Natural killer cell treated with Interleukin-12 subunit alpha and Interleukin-12 subunit beta and Interleukin-15 and Interleukin-18, amount 100 ng/mL, for 72 hours (primary cell): ENCODE measurements at places on chromosomes 5 and 9.

- no peak overlapping the region for H3K27ac ChIP-seq
- no peak for DNase-seq
- peaks cover 16% of the 10 kb centered on the region for H3K27me3 ChIP-seq
- no peaks in the 10 kb centered on the region for H3K4me1 ChIP-seq
- no peaks in the 10 kb centered on the region for H3K36me3 ChIP-seq
- H3K4me3 ChIP-seq: no peak overlapping the region
Observed at GRCh38 chr5:175640106-175640775, 17.6 kb upstream of the HRH2 start.

- no peak overlapping the region for H3K4me3 ChIP-seq
- no peaks in the 10 kb centered on the region for H3K4me1 ChIP-seq
- H3K27me3 ChIP-seq: no peaks in the 10 kb centered on the region
- no peak for DNase-seq
- H3K27ac ChIP-seq: no peak overlapping the region
- H3K36me3 ChIP-seq: peaks cover 18% of the 10 kb centered on the region
Observed at GRCh38 chr5:97163360-97163764, 19.7 kb downstream of the RIOK2 start.

DNA sequence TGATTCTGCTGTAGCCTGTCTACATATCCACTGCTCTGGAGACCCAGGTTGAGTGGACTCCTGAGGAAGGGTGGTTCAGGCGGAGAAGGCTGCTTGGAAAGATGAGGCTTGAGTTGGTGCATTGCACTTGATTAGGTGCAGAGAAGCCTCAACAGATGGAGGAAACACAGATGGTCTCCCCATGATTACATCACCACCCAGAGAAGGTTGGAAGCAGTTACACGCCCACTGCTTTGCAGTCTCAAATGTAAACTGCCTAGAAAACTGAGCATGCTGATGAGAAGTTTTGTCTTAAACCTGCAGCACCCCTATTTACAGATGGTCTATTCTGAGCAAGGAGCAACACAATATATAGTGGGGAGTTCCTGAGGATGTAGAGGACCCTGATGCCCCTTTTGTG is 266.6 kb downstream of the PIK3R1 start:
- H3K27me3 ChIP-seq: peaks cover 17% of the 10 kb centered on the region
- no peaks in the 10 kb centered on the region for H3K36me3 ChIP-seq
- H3K4me1 ChIP-seq: peaks cover 4% of the 10 kb centered on the region
- no peak for DNase-seq
- H3K4me3 ChIP-seq: no peak overlapping the region

GRCh38 chr5:142767911-142768310 is 2.3 kb upstream of the ARHGAP26 start:
- DNase-seq: no peak
- H3K4me3 ChIP-seq: no peak overlapping the region
- no peak overlapping the region for H3K27ac ChIP-seq
- H3K4me1 ChIP-seq: peaks cover 26% of the 10 kb centered on the region

- H3K27ac ChIP-seq: no peak overlapping the region
- no peak overlapping the region for H3K4me3 ChIP-seq
- no peaks in the 10 kb centered on the region for H3K36me3 ChIP-seq
- no peak for DNase-seq
- peaks cover 8% of the 10 kb centered on the region for H3K27me3 ChIP-seq
Observed at GRCh38 chr5:181005791-181006190, 17.1 kb downstream of the BTNL3 start.

DNA sequence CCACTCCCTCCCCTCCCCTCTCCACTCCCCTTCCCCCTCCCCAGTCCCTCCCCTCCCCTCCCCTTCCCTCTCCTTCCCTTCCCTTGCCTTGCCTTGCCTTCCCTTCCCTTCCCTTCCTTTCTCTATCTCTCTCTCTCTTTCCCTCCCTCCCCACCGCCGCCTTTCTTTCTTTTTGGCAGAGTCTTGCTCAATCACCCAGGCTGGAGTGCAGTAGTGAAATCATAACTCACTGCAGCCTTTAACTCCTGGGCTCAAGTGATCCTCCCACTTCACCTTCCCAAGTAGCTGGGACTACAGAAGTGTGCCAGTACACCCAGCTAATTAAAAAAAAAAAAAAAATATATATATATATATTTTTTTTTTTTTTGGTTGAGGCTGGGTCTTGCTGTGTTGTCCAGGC is 45.5 kb downstream of the IL31RA start:
- H3K27me3 ChIP-seq: peaks cover 34% of the 10 kb centered on the region
- no peak for DNase-seq
- peaks cover 18% of the 10 kb centered on the region for H3K4me1 ChIP-seq
- no peak overlapping the region for H3K4me3 ChIP-seq

GRCh38 chr9:79639354-79639753 is 67.6 kb downstream of the TLE4 start:
- H3K4me1 ChIP-seq: peaks cover 46% of the 10 kb centered on the region
- no peaks in the 10 kb centered on the region for H3K27me3 ChIP-seq
- peak overlapping the region; percentile 26 for H3K27ac ChIP-seq
- peaks cover 29% of the 10 kb centered on the region for H3K36me3 ChIP-seq

DNA sequence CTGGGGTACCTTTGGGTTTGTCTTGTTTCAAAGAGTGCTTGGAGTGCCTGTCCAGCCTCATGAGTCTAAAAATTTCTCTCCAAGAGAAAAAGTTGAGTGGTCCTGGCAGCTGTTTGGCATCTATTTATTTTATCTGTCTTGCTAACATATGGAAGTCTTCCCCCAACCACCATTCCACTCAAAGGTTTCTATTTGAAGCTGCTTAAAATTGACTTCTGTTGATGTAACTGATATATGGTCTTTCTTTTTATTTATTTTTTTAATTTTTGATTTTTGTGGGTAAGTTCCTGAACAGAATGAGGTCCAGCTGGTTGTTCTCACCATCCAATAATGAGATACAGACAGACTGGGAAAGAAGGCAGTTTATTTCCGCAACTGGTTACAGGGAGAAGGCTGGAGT is 178.7 kb upstream of the SGCD start:
- DNase-seq: no peak
- no peaks in the 10 kb centered on the region for H3K4me1 ChIP-seq
- no peak overlapping the region for H3K27ac ChIP-seq
- H3K36me3 ChIP-seq: no peaks in the 10 kb centered on the region
- no peak overlapping the region for H3K4me3 ChIP-seq

GRCh38 chr5:147844846-147845245 is 13.4 kb upstream of the SPINK1 start:
- H3K27ac ChIP-seq: no peak overlapping the region
- H3K36me3 ChIP-seq: no peaks in the 10 kb centered on the region
- H3K4me3 ChIP-seq: no peak overlapping the region
- peaks cover 30% of the 10 kb centered on the region for H3K27me3 ChIP-seq
- no peaks in the 10 kb centered on the region for H3K4me1 ChIP-seq
- DNase-seq: no peak

DNA sequence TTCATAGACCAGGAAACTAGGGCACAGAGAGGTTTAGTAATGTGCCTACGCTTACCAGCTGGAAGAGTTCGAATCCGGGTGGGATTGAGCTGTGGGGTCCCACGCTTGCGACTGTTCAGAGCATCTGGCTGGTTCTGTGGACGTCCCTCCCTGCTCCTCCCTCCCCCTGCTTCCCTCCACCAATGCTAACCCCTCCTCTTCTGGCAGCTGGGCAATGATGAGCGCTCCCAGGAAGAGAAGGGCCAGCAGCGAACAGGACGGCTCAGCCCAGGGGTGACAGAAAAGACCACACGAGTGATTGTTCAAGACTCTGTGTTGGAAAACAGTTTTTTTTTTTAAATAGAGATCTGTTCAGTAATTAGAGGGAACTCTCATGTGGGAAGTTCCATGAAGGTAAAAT is 6.9 kb downstream of the FAM163B start:
- peaks cover 3% of the 10 kb centered on the region for H3K4me1 ChIP-seq
- peaks cover 3% of the 10 kb centered on the region for H3K36me3 ChIP-seq
- H3K4me3 ChIP-seq: no peak overlapping the region
- H3K27ac ChIP-seq: no peak overlapping the region
- H3K27me3 ChIP-seq: peaks cover 15% of the 10 kb centered on the region

GRCh38 chr5:57494104-57495098 is 11.8 kb upstream of the ACTBL2 start:
- DNase-seq: no peak
- H3K27ac ChIP-seq: no peak overlapping the region
- H3K27me3 ChIP-seq: peaks cover 62% of the 10 kb centered on the region
- H3K4me3 ChIP-seq: no peak overlapping the region

DNA sequence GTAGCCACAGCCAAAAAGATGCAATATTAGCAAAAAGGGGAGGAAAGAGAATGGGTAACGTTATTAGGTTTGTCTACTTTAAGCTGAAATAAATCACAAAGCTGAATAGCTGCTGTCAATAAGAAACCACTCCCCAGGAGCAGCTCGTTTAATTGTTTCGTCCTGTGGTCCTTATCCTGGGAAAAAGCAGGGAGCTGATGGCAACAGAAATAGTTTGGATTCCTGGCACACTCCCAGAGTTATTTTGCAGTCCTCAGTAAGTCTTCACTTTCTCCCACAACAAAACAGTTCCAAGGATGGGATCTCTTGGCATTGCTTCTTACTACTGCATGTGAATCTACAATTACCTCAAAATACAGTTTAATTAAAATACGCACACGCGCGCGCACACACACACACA is 28.8 kb downstream of the FRMD3 start:
- DNase-seq: no peak
- H3K27me3 ChIP-seq: no peaks in the 10 kb centered on the region
- no peak overlapping the region for H3K27ac ChIP-seq
- no peak overlapping the region for H3K4me3 ChIP-seq
- no peaks in the 10 kb centered on the region for H3K36me3 ChIP-seq
- peaks cover 14% of the 10 kb centered on the region for H3K4me1 ChIP-seq

GRCh38 chr9:13141629-13142028 is 137.9 kb downstream of the MPDZ start:
- H3K4me3 ChIP-seq: no peak overlapping the region
- no peaks in the 10 kb centered on the region for H3K4me1 ChIP-seq
- DNase-seq: no peak
- no peaks in the 10 kb centered on the region for H3K27me3 ChIP-seq
- H3K36me3 ChIP-seq: peaks cover 4% of the 10 kb centered on the region

- no peak overlapping the region for H3K4me3 ChIP-seq
- H3K36me3 ChIP-seq: no peaks in the 10 kb centered on the region
- no peaks in the 10 kb centered on the region for H3K4me1 ChIP-seq
- no peaks in the 10 kb centered on the region for H3K27me3 ChIP-seq
Observed at GRCh38 chr5:103889500-103890209, 327.1 kb upstream of the NUDT12 start.

DNA sequence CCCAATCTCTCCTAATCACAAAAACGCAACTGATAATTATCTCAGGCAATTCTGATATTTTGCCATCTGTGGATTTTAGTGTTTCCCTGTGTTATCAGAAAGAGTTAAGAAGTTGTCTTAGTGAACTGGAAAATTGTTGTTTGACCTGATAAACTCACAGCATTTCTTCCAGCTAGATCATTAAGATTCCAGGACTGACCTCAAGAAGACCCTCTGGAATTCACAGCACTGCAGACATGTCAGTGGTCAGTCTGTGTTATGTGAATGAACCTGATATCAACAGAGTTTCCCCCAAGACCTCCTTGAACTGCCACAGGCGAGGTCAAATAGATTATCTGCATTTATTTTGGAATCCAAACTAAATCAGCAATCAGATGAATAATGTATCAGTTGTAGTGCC is 174.7 kb downstream of the FBXL7 start:
- H3K4me1 ChIP-seq: no peaks in the 10 kb centered on the region
- no peak for DNase-seq
- no peak overlapping the region for H3K27ac ChIP-seq
- H3K36me3 ChIP-seq: no peaks in the 10 kb centered on the region
- no peak overlapping the region for H3K4me3 ChIP-seq
- H3K27me3 ChIP-seq: no peaks in the 10 kb centered on the region

GRCh38 chr5:140795259-140795641 is 598 bp downstream of the PCDHA2 start:
- no peak overlapping the region for H3K27ac ChIP-seq
- DNase-seq: no peak
- no peaks in the 10 kb centered on the region for H3K4me1 ChIP-seq
- H3K27me3 ChIP-seq: peaks cover 19% of the 10 kb centered on the region
- no peak overlapping the region for H3K4me3 ChIP-seq

DNA sequence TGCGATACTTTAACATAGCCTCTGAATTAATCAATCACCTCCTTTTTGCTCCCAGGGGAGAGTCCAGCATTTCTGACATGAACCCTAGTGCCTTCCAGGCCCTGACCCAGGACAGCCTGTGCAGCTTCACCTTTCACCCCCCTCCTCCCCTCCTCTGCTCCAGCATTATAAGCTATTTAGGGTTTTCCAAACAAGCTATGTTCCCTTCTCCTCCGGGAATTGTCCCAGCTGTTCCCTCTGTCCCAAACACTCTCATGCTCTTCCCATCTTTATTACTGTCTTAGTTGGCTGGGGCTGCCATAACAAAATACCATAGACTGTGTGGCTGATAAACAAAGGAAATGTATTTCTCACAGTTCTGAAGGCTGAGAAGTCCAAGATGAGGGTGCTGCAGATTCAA is 161.5 kb downstream of the EBF1 start:
- no peaks in the 10 kb centered on the region for H3K36me3 ChIP-seq
- no peaks in the 10 kb centered on the region for H3K4me1 ChIP-seq
- H3K4me3 ChIP-seq: no peak overlapping the region
- DNase-seq: no peak

- H3K27me3 ChIP-seq: peaks cover 35% of the 10 kb centered on the region
- DNase-seq: no peak
- no peaks in the 10 kb centered on the region for H3K4me1 ChIP-seq
- H3K4me3 ChIP-seq: no peak overlapping the region
Observed at GRCh38 chr5:174736331-174736721, 11.9 kb downstream of the MSX2 start.

GRCh38 chr5:152869971-152870370 is 464.9 kb upstream of the NMUR2 start:
- no peak overlapping the region for H3K4me3 ChIP-seq
- no peaks in the 10 kb centered on the region for H3K36me3 ChIP-seq
- no peak overlapping the region for H3K27ac ChIP-seq
- H3K27me3 ChIP-seq: no peaks in the 10 kb centered on the region
- DNase-seq: no peak

- H3K27me3 ChIP-seq: peaks cover 8% of the 10 kb centered on the region
- peak; percentile 35 for DNase-seq
- H3K27ac ChIP-seq: no peak overlapping the region
- peaks cover 31% of the 10 kb centered on the region for H3K4me1 ChIP-seq
- no peak overlapping the region for H3K4me3 ChIP-seq
Observed at GRCh38 chr5:961002-961710, 47.4 kb upstream of the NKD2 start.

- H3K4me3 ChIP-seq: peak overlapping the region; percentile 68
- DNase-seq: no peak
- H3K27ac ChIP-seq: no peak overlapping the region
- H3K36me3 ChIP-seq: no peaks in the 10 kb centered on the region
- no peaks in the 10 kb centered on the region for H3K27me3 ChIP-seq
- peaks cover 10% of the 10 kb centered on the region for H3K4me1 ChIP-seq
Observed at GRCh38 chr5:179533907-179534306, 16.4 kb upstream of the RUFY1 start.

DNA sequence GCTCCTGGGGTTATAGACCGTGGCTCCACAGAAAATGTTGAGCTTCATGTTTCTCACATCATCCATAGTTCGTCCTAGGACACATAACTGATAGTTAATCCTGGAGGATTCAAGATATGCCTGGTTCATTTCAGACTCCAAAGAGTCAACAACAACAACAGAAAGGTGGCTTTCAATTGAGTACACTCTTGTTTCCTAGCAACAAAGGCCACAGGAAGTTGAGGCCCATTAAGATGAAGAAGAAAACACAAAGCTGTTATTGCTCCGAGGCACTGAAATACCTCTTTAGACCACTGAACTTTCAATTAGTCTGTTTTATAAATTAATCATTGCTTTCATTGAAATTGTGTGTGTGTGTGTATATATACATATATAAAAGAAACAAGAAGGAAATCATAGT is 154.5 kb downstream of the YIPF5 start:
- no peak overlapping the region for H3K27ac ChIP-seq
- H3K4me1 ChIP-seq: no peaks in the 10 kb centered on the region
- H3K36me3 ChIP-seq: peaks cover 10% of the 10 kb centered on the region
- H3K4me3 ChIP-seq: no peak overlapping the region
